ENCODE measurements at places on chromosomes 6 and 20.

- DNase-seq = no peak
Measured at GRCh38 chr20:32201977-32202363, 5.6 kb downstream of the PLAGL2 start.

DNA sequence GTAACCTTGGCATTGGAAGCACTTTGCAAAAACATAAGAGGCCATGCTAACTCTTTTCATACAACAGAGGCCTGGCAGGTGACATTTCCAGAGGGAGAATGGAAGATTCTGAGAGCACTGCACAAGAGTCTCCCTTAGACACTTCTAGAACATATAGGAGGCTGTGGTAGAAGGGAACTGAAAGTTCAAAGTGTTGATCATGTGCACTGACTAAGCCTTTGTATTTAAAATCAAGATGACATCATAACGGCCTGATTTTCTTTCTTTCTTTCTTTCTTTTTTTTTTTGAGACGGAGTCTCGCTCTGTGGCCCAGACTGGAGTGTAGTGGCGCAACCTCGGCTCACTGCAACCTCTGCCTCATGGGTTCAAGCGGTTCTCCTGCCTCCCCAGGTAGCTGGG, 26.8 kb upstream of the DNAAF9 start:
- DNase-seq = no peak

GRCh38 chr6:5632348-5632935, 371.1 kb downstream of the FARS2 start:
- no peak for DNase-seq

- DNase-seq = no peak
Measured at GRCh38 chr20:61942526-61942925, 123.2 kb downstream of the TAF4 start.

Data from iPS DF 6.9 (cell line).